HFFc6 (cell line): ENCODE measurements at places on chromosomes 1 and 21. TPM values are rescaled to one million over a fixed set of nuclear protein-coding genes. Genes with fewer than 3 reads are reported as not detected.
A peak's percentile ranks its signal among the peaks of the same experiment; 100 is the strongest.

Gene SWT1
- 1.9 to 2.5 TPM (median 2.3 TPM) in 3 replicates for total RNA-seq

Gene TMEM35B
- 20.3 to 27.7 TPM (median 23.0 TPM) in 3 replicates for total RNA-seq

DNA sequence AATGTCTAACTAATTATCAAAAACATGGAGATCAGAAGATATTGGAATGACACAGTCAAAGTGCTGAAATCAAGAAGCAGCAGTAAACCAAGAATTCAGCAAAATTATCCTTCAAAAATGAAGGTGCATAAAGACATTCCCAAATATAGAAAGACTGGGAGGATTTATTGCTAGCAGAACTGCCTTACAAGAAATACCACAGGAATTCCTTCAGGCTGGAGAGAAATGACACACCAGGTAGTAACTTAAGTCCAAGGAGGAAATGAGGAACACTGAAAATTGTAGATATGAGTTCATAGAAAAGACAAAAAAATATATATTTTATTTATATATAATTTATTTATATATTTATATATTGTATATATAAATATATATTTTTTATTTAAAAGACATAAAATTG lies 217.2 kb downstream of the RPS6KC1 start:
- peak; percentile 49 for DNase-seq

DNA sequence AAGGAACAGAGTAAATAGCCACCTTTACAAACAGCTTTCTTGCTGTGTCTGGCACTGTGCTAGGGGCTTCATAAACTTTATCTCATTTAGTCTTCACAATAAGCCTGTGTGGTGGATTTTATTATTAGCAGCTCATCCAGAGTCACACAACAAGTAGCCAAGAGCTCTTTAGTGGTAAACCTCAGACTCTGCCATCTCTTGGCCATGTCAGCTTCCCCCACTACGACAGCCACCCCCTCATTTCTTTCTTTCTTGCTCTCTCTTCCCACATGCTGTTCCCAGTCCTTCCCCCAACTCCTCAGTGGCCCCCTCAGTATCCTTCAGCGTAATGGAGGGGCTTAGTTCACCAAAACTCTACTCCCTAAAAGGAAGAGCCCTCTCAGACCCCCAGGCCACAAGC lies 1.2 kb upstream of the ZNF683 start:
- no peak for DNase-seq

Gene HSF2BP
- 0.58 to 0.90 TPM (median 0.80 TPM) in 3 replicates for total RNA-seq

DNA sequence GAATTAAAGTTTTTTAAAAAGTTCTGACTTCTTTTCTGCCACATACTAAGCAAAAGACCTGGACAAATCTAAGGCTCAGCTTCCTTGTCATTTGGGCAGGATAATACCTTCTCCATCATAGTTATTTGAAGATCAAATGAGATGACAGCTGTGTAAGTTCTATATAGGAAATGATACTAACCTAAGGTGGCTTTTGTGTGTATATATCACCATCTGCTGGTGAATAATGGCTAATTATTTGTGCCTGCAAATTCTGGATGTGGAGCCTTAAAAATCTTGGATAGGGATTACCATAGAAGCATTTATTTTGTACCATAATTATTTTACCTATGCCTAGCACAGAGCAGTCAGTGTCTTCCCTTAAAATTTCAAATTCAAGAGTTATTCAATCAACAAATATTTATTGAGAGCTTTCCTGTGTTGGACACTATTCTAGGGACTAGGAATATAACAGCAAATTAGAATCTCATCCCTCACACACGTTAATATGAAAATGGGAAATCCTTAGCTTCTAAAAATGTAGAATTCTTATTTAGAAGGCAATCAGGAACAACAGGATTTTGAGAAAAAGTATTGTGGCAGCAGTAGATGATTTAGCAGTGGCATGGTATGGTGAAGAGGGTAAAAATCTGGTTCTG lies 89.8 kb downstream of the TMEM200B start:
- DNase-seq, result peak; percentile 38

DNA sequence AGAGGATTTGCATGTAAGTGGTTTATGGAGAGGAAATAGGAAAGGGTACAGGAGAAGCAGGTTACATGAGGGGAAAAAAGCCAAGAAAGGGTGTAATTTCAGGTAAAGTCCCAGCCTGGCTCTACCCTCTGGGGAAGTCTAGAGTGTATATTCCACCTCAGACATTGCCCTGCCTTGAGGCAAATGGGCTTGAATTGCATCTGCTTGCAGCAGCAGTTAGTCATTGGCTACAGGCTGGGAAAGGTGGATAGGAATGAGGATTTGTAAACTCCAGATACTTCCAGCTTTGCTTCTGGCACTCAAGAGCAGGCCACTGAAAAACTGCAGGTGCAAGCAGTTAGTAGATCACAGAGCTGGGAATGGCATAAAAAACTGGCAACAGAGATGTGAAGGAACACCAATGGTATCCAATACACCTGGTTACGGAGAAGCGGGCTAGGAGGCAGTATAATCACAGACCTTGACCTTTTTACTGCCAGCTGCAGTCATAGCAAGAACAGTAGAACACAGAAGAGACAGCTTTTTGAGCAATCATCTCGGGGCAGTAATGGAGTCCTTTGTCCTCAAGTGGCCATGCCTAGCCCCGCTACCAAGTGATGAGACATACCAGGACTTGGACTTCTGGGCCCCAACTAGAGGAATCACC lies 226.9 kb upstream of the NRIP1 start:
- DNase-seq, result no peak
